ENCODE measurements at places on chromosomes 12 and 14. TPM values are rescaled to one million over a fixed set of nuclear protein-coding genes. Genes with fewer than 3 reads are reported as not detected.

INHBC gene
- total RNA-seq, result not detected

CCDC63 gene
- total RNA-seq, result not detected

OR6C2 gene
- total RNA-seq, result not detected

MUCL1 gene
- not detected for total RNA-seq

CCDC198 gene
- total RNA-seq, result not detected

STXBP6 gene
- total RNA-seq, result 2.6 TPM

NANOG gene
- total RNA-seq, result not detected

PZP gene
- not detected for total RNA-seq

PRICKLE1 gene
- 2.4 TPM for total RNA-seq

GALNT16 gene
- 1.7 TPM for total RNA-seq

CMTM5 gene
- not detected for total RNA-seq

ZC2HC1C gene
- 4.3 TPM for total RNA-seq

KRT86 gene
- total RNA-seq, result 0.65 TPM

TMEM253 gene
- not detected for total RNA-seq

ARF3 gene
- total RNA-seq, result 69.3 TPM

COX8C gene
- total RNA-seq, result not detected
